ENCODE measurements at places on chromosomes 1 and 21.

DNA sequence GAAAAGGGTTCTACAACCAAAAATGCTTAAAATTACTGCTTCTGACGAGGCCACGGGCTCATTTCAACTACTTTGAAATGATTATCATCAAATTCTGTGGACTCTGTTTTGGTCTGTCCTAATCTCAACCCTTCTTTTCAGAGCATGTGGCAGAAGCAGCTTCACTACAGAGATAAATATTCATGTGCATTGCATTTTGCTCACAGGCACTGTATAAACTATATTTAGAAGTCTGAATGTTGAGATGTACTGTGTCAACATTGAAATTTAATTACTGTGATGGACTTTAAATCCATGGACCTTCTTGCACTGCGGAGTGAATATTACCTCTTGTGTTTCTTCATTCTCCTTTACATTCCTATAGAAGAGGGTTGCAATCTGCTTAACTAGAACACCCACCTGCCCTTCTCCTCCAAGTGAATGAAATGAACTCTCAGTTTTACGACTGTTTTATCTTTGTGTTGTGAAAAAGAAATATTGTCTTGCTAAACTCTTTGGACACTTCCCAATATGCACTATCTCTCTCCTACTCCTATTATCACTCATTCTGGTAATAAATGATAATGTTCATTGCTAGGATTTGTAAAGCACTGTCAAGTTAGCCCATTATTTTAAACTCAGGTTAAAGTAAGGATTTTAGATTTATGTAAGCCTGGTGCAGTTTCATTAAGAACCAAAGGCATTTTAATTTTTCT lies 281.2 kb upstream of the ST6GALNAC5 start:
- no peak for DNase-seq

GRCh38 chr1:200323856-200324400 lies 85.9 kb downstream of the ZNF281 start:
- no peak for DNase-seq

GRCh38 chr1:235575597-235575996 lies 71.3 kb upstream of the B3GALNT2 start:
- DNase-seq = no peak

DNA sequence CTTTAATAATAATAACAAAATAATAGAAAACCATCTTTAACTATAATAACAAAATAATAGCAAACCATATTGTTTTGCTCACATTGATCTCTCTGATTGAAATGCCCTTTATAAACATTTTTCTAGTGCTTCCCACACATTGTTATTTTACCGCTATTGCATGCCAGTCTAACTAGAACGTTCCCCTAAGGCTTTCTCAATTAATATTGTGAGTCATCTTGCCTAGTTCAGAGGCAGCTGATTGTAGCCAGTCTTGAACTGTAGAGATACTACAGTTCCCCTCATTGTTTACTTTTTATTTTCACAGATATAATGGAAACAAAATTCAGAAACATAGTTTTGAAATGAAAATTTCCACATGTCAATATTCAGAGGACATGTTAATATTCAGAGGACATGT lies 192.3 kb upstream of the ADGRL4 start:
- DNase-seq = no peak

- no peak for DNase-seq
Observed at GRCh38 chr1:224742349-224742748, 126.2 kb downstream of the CNIH3 start.

DNA sequence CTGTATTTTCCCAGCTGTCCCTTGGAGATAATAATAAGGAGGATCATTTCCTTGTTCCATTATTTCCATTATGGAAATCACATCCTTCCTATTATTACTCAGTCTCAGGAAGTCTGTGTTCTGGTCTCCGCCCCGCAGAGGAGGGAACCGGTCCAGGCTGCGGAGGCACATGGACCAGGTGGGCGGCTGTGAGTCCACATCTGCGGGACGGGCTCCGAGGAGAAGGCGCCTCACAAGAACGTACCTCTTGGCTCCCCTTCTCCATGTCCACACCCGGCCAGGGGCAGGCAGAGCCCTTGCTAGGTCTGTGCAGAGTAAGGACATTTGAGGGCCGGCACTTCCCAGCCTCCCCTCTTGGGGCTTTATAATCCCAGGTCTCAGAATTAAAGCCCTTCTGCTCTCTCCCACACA lies 14.6 kb downstream of the RAB7B start:
- DNase-seq = no peak

DNA sequence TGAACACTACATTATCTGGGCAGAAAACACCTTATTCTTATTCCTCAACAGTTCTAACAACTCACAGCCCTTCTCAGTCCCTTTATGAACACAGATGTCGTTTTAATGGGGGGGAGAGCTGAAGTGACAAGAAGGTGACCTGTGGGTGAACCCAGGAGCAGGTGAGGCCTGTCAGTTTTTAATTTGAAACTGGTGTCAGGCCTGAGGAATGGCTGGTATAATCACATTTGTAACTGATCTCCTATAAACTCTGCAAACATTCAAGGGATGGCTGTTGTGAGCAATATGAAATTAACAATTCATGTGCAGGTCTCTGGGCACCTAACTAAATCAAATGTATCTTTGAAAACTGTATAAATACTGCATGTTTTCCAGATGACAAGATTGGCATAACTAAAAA lies 362.1 kb upstream of the NR5A2 start:
- DNase-seq = no peak

DNA sequence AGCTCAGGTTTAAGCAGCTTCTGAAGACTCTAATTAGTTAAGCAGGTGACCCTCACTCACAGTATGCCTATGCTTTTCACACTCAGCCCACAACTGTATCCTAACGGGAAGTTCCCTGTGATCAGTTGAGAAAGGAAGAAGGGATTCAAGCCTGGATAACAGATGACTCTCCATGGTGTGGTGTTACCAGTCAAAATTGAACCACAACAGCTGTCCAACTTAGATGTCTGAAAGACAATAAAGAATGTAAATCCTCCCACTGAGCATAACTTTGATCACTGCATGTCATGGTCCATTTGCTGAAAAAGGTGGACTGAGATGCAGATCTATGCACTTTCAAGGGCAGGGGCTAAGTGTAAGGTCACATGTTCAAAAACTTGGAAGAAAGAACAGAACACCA lies 32.3 kb upstream of the DIPK1A start:
- DNase-seq = no peak

- DNase-seq = no peak
Observed at GRCh38 chr1:61463220-61463619, 261.7 kb downstream of the TM2D1 start.

DNA sequence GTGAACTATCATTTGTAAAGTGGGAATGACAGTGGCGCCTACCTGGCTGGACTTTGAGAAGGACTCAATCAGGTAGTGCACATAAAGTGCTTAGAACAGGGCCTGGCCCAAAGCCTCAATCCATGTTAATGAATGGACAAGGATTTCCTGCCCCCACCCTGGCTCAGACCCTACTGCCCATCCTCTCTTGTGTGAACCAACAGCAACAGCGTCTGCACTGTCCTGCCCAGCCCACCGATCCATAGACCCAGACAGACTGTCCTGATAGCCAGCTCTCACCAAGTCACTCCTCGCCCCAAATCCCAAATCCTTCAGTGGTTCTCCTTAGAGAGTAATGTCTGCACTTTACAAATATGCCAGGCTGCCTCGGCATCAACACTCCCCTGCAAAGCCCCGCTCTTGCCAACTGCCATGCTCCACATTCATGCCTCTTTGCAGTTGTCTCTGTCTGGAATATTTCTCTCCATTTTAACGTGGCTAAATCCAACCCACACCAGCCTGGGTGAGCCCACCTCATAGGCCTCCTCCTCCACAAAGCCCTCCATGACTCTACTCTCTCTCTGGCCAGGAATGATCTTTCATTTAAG lies 157.6 kb upstream of the EDN2 start:
- DNase-seq = no peak
